ENCODE measurements at places on chromosomes 2 and 18.

DNA sequence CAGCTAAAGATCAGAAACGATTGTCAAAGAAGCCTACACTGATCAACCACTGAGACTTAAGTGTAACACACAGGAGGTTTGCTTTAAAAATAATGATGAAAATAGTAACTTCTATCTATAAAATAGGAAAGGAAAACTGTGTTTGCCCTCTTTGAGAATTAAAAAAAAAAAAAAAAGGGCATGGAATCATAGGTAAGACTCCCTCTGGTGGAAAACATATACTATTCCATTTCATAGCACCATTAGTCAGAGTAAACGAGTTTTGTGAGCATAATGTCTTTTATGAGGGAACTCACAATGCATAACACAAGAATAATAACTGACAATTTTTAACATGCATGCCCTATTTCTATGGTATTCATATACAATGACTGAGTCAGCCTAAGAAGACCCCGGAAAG lies 36.3 kb downstream of the SLC35F5 start:
- no peak for DNase-seq

DNA sequence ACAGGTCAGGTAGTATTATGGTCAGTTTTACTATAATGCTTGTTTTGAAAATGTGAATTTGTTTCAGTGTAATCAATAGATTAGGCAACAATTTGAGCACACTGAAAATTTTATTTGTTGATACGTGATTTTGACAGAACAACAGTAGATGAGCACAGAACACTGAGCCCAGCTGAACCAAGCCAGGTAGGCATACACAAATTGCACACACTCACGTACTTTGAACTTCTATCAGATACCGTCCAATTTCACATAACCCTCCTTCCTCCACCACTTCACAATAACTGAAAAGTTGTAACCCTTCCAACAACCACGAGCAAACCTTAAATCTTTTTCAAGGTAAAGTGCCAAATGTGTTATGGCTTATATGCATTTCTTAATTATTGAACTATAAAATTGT lies 229.5 kb upstream of the TMEFF2 start:
- DNase-seq = no peak

GRCh38 chr2:1501991-1502390 lies 88.7 kb downstream of the TPO start:
- no peak for DNase-seq

DNA sequence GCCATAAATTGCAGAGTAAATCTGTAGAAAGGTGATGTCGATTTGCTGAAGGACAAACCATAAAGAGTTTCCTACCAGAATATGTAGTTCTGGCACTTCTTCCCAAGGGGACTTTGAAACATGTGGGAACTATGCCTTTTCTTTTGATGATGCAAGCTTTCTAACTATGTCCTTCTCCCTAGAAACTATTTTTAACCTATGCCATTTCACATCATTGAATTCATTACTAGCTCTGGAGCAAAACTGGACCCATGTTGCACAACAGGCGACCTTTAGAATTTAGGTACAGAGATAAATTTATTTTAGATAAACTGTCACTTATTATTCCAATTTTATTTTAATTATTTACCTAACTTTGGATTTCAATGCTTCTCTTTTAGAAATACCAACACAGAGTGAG lies 186.5 kb downstream of the CCDC102B start:
- DNase-seq = no peak

DNA sequence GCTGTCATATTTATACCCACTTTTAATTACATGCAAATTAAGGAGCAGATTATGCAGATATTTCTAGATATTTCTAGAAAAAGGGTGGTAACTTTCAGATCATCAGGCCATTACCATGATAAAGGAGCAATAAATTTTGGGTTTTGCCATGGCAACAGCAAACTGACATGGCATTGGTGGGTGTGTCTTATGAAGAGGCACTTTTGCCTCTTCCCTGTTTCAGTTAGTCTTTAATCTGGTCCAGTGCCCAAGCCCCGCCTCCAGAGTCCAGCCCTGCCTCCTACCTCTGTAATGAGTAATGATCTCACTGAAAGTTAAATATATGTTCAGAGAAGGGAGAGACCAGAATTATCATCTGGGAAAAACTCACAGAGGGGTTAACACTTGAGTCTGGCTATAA lies 124.8 kb downstream of the SCG2 start:
- no peak for DNase-seq

- DNase-seq = no peak
Observed at GRCh38 chr2:46485002-46485401, 5.6 kb downstream of the TMEM247 start.

- no peak for DNase-seq
Observed at GRCh38 chr2:101011152-101011551, 9.1 kb downstream of the RPL31 start.

DNA sequence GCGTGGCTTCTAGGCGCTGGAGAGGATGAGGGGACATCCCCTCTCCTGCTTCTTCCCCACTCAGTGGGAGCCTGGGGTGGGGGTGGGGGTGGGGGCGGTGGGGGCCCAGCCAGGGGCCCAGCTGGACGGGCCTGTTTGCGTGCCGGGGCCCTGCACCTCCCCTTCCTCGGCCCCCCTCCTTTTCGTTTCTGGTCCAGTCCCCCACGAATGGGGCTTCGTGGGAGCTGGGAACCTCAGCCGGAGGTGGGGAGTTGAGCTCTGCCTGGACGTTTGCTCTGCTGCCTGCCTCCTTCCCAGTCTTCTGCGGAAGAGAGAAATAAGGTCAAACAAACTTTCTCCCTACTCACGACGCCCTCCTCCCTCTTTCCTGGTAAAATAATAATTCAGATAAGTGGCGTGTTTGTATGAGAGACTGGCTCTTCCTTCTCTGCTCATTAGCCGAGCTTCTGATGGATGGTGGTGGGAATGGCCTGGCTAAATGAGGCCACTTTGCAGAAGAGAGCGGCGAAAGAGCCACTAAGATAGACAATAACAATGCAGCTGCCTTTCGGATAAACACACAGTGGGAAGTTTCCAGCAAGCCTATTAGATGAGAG lies 782 bp downstream of the MTA3 start:
- no peak for DNase-seq

Data from activated T-helper 9 cell treated with anti-CD3 and anti-CD28 coated beads, Interleukin-2, amount 50 U/mL, for 16 hours (primary cell).